Kidney epithelial cell (primary cell): ENCODE measurements at places on chromosomes 16 and 17. TPM values are rescaled to one million over a fixed set of nuclear protein-coding genes. Genes with fewer than 3 reads are reported as not detected.

Gene TEKT1
- total RNA-seq = not detected in 2 replicates

Gene KRT39
- total RNA-seq = not detected in 2 replicates

Gene RCVRN
- 0.21 TPM in 1 of 2 replicates, not detected in the other for total RNA-seq

Gene GP1BA
- not detected in 2 replicates for total RNA-seq

Gene CLDN7
- total RNA-seq = 248 and 250 TPM in 2 replicates

Gene DHRS13
- total RNA-seq = 12.2 and 12.7 TPM in 2 replicates

Gene RUNDC3A
- 3.3 and 12.3 TPM in 2 replicates for total RNA-seq

Gene CTRB2
- total RNA-seq = not detected in 2 replicates

Gene TMC8
- 5.5 and 6.4 TPM in 2 replicates for total RNA-seq

Gene ASGR2
- total RNA-seq = not detected in 2 replicates

Gene IRX5
- total RNA-seq = 1.6 and 2.0 TPM in 2 replicates

Gene DOK4
- 23.1 and 23.2 TPM in 2 replicates for total RNA-seq

- DNase-seq = no peak
Measured at GRCh38 chr17:13002761-13003453, 14.9 kb downstream of the ELAC2 start.

GRCh38 chr16:52770828-52771227 is 223.9 kb upstream of the TOX3 start:
- no peak for DNase-seq

DNA sequence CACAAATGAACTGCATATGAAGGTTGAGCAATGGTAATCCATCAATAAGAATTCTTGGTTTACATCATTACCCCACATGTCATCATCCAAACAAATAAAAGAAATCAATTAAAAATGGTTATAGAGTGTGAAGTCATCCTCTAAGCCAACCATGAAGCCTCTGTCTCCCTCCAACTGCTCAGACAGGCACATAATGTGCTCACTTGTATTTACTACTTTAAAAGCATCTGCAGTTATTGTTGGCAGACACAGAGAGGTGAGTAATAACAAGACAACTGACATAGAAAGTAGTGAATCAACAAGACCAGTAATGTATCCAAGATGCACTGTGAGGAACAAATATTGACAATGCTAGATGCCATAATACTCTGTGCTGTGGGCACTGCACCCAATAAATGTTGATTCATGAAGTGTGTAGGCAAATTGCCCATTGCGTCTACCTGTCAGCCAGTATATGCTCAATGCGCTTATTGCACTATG is 20.0 kb downstream of the ADAMTS18 start:
- no peak for DNase-seq

DNA sequence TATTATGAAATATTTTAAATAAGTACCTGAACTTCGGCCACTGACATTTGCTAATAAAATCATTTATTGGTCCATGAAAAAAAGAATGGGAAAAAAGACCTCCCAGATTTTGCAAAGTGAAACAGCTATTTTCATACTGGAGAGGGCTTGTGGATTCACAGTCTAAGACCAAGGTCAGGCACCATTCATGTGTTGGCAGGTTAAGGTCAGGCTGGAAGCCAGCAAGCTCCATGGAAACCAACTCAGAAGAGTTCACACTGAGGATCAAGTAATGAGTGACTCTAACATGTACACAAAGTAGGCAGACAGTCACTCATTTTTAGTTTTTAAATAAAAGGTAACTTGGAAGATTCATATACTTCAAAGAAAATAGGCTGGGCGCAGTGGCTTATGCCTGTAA is 3.4 kb downstream of the DNAJA2 start:
- no peak for DNase-seq

- DNase-seq = no peak
Measured at GRCh38 chr17:6254036-6254435, 180.9 kb downstream of the AIPL1 start.

GRCh38 chr17:54950116-54950515 is 18.3 kb downstream of the COX11 start:
- DNase-seq = no peak

DNA sequence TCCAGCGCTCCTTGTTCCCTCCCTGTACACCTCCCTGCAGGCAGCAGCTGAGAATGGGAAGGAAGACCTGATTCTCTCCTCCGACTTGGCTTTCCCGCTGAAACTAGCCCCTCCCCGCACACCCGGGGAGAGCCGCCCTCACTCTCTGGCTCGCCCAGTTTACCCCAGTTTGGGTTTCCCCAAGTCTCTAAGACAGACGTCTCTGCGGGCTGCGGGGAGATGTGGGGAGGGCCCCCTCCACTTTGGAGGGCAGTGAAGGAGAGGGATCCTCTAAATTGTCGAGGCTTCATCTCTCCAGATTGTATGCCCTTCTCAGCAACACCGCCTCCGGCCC is 797 bp downstream of the GRB7 start:
- no peak for DNase-seq

- no peak for DNase-seq
Measured at GRCh38 chr16:49884033-49885015, 28.4 kb upstream of the ZNF423 start.

- no peak for DNase-seq
Measured at GRCh38 chr17:77610972-77611521, 347.5 kb upstream of the TNRC6C start.

GRCh38 chr17:6505425-6506142 is 50.8 kb downstream of the PITPNM3 start:
- DNase-seq = no peak

- no peak for DNase-seq
Measured at GRCh38 chr17:78665387-78665951, 88.3 kb upstream of the DNAH17 start.

- no peak for DNase-seq
Measured at GRCh38 chr17:50303596-50303995, 29.3 kb downstream of the TMEM92 start.

DNA sequence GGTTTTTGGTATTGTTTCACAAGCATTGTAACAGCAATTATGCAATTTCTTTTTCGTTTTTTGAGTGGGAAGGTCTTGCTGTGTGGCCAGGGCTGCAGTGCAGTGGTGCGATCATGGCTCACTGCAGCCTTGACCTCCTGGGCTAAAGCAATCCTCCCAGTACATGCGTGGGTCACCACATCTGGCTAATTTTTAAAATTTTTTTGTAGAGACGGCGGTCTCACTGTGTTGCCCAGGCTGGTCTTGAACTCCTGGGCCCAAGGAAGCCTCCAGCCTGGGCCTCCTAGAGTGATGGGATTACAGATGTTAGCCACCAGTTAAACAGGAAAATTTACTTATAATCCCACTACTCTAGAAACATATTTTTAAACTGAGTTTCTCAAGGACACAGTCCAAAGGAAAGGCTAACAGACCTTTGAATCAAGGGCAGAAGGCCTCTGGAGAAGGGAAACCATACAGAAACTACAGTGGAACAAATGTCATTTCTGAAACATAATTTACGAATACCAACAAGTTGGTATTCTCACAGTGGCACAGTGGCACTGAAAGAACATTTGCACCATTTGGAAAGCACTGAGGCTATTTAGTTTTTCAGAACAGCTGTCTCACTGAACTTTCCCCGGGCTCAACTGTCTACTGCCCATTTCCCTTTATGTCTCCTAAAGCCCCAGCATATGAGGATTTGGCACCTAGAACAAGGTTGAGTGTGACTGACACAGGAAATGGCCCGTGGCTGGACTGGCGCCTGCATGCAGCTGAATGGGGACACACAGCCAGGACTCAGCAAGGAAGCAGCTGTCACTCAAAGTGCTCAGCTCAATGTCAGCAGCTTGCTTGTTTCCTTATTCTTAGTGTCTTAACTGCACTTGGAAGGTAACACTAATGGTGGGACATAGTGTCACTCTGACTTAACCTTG is 2.8 kb upstream of the PRKAR1A start:
- no peak for DNase-seq

- no peak for DNase-seq
Measured at GRCh38 chr17:58421711-58422110, 4.4 kb upstream of the RNF43 start.

DNA sequence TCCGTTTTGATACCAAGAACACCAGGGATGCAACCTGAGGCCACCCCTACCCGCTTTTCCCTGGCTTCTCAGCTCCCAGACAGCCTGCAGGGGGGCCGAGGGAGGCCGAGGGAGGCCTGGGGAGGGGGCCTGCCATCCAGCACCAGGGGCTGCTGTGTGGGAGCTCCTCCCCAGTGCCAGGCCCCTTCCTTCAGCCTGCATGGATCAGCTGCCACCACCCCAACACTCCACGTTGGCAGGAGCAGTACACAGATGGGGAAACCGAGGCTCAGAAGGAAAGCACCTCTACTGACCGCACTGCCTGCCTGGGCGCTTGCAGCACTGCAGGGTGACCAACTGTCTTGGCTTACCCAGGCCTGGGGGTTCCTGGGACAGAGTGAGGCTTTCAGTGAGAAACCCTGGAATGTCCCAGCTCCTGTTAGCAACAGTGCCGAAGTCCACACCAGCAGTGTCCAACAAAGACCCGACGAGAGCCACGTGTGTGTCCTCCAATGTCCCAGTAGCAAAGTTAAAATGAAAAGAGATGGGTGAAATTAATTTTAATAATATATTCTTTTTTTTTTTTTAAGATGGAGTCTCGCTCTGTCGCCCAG is 5.3 kb upstream of the OSGIN1 start:
- no peak for DNase-seq

DNA sequence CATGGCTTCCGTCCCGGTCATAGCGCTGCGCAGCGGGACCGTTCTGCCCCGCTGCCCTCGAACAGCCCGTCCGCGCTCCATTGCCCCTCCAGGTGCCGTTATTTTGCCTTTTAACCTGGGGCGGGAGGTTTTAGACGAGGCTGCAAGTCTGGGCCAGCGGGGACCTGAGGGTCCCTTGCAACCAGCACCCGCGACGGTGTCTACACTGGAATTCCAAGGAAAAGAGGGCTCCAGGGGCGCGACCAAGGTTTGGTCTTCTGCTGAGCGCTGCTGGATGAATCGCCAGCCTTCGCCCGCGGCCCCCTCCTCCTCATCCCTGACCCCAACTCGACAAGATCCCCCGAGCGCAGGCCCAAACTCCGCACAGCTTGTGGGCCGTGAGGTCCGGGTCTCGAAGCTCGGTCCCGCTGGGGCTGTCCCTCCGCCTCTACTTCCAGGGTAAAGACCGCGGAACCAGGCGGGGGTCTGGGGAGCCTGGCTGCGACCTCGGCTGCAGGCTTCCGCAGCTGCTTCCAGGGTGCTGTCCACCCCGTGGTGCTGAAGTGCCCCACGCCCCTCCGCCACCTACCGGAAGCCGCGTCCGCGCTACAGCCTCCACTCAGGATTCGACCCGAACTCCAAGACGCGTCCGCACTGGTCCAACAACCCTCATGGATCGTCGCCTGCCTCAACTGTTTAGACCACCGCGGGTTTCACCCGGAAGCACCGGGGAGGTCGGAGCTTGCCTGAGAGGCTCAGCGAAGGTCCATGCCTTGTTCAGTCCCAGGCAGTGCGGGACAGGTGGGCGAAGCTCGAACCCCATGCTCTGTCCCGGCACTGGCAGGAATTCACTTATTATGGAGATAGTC is 10.1 kb upstream of the CA4 start:
- DNase-seq = no peak

- DNase-seq = no peak
Measured at GRCh38 chr16:65012357-65012756, 109.5 kb downstream of the CDH11 start.

DNA sequence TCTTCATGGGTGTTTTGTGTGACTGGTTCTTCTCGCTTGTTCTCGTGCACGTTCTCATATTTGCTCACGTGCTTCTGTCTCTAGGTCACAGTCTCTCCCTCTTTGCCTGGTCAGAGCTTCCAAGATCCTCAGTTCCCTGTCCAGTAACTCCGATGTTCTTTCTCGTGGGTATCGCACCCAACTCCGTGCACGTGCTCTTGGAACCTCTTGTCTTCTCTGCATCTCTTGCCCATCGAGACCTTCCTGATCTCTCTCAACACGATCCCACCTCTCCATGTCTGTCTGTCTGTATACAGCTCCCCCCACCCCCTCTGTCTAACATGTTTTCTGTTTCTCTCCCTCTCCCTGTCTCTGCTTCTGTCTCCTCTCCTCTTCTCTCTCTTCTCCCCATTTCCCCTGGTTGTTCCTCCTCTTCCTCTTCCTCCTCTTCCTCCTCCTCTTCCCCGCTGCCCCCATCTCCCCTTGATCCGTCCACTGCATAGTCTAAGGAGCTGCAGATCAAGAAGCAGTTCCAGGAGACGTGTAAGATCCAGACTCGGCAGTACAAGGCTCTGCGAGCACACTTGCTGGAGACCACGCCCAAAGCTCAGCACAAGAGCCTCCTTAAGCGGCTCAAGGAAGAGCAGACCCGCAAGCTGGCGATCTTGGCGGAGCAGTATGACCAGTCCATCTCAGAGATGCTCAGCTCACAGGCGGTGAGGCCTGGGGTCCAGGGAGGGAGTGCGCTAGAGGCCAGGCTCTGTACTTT is 6.1 kb downstream of the HIRIP3 start:
- DNase-seq = no peak

GRCh38 chr16:4618645-4619418 is 4.1 kb upstream of the UBALD1 start:
- DNase-seq = no peak

- DNase-seq = no peak
Measured at GRCh38 chr17:83067718-83068261, 11.6 kb upstream of the METRNL start.

DNA sequence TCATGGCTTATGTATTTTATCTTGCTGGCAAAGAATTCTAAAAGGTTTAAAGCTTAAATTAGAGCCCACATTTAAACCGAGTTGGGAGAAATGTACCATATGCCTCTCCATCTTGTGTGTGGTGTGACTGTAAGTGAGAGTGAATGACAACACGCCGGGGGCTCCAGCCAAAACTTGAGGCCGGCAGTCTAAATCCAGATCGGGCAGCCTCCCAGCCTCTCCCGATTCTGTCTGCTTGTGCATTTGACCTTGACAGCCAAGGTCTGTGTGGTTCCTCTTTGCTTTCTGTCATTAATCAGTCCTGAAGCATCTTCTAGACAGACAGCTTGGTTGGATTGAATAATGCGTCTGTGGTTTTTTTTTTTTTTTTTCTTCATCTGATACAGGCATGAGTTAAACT is 1093.2 kb upstream of the EEF2KMT start:
- DNase-seq = no peak

DNA sequence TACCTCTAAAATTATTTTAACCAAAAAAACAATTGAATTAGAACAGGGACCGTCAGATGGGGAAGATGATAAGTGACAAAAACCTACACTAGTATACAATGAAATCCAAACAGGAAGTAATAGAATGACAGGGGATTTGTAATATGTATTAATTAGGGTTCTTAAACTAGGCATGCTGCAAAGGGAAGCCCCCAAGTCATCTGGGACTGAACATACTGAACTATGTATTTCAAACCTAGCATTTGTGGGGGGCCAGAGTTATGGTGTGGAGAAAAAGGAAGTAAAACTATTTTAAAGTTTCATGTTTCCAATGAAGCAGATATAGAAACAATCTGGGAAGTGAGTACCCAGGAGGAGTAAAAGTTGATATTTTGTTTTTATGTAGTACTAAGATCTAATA is 133.2 kb upstream of the HS3ST3A1 start:
- DNase-seq = no peak
